ENCODE measurements at places on chromosomes 13 and 19. TPM values are rescaled to one million over a fixed set of nuclear protein-coding genes. Genes with fewer than 3 reads are reported as not detected.

DNA sequence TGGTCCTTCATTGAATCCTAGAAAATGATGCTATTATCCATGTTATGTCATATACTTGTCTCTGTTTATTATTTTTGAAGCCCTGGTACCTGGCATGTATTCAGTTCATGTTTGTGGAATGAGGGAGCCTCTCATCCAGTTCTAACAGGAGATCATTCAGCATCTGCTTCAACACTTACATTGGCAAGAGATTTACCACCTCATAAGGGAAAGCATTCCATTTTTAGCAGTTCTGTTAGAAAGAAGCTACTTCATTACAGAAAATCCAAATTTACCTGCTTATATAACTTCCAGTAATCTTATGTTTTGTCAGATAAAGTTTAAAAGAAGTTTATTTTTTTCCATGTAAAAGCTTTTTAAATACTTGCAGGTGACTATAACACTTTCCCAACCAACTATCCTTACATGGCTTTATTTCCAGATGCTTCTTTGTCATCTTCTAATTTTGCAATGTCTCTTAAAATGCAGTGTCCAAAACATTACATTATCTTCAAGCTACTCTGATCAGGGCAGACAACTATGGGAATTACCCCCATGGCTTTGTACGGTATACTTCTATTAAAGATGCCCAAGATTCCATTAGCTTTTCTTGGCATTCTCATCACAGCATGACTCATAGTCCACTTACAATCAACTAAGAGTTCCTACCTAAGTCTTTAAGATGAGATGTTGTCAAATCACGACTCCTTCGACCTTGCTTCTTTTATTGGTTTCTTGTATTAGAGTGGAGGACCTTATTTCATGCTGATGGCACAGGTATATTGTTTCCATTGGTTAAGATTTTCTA lies 262.1 kb downstream of the PCDH9 start:
- no peaks in the 10 kb centered on the region for H3K27me3 ChIP-seq
- no peak for DNase-seq
- no peaks in the 10 kb centered on the region for H3K36me3 ChIP-seq

DNA sequence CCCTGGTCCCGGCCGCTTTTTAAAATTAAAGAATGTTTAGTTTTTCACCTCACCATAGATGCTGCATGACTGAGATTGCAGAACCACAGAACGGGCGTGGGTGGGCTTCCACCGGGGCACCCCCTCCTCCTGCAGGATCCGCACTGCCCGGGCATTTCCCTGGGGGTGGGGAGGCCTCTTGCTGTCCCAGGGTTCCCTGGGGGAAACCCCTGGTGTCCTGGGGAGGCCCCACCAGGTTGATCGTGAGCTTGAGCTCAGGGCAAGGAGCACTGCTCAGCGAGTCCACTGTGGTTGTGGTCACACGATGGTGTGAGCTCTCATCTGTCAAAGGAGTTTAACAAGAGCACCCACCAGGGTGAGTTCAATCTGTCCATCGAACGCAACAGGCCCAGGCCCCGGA lies 11.4 kb upstream of the TCF3 start:
- no peak for DNase-seq
- peaks cover 7% of the 10 kb centered on the region for H3K27me3 ChIP-seq

The FFAR1 gene
- not detected for total RNA-seq

The KLK3 gene
- not detected for total RNA-seq

The LMTK3 gene
- 1.7 TPM for total RNA-seq

The PLIN5 gene
- 8.8 TPM for total RNA-seq

The ADM5 gene
- 2.7 TPM for total RNA-seq

All from vagina (tissue), 2 donors.